ENCODE measurements at places on chromosomes 3 and 15.

DNA sequence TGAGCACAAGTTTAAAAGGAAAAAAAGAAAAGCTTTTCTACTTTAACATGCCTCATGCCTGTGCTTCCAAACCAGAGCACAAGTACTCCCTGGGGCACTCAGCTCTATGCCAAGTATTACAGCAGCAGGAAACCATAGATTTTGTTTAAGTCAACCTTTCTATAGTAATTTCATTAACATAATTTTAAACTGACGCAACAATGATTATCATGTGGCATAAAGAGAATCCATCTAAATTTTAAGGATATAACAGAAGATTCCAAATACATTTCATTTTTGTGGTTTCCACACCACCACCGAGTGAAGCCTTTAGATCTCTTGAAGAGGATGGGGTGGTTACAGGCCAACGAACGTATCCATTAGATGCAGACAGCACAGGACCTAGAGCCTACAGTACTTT is 112.1 kb downstream of the TNIK start:
- DNase-seq: no peak

DNA sequence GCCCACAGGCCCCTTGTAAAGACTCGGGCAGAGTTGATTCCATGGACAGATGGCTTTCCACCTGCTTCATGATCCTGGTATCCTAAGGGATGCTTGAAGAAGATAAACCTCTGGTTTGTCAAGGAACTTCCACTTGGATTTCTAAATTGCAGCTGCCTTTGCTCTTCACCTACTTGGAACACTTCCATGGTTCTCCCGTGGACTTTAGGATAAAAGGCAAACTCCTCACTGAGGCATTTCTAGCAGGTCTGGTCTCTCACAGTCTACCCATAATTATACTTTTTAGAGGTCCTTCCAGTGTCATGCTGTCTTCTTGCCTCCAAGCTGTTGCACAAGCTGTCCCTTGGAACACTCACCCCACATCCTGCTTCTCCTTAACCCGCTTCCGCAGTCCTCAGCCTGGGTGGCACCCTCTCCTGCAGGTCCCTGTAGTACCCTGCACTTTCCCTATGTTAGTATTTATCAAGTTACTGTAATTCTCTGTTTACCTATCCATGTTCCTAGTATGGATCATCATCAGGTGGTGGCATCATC is 12.7 kb downstream of the TLNRD1 start:
- no peak for DNase-seq

GRCh38 chr15:50790778-50791453 is 25.4 kb upstream of the SPPL2A start:
- DNase-seq: no peak

DNA sequence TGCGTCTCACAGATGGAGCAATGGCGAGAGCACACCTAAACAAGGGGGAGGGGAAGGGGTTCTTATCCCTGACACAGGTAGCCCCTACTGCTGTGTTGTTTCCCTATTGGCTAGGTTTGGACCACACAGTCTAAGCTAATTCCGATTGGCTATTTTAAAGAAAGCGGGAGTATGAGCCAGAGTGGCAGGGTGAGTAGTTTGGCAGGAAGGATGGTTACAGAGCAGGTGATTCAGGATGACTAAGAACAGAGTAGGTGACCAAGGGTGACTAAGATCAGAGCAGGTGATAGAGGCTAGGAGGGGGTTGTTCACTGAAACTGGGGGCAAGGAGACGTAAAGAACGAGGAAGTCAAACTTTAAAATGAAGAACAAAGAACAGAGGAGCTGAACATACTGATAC is 511.8 kb downstream of the EDEM1 start:
- DNase-seq: no peak

DNA sequence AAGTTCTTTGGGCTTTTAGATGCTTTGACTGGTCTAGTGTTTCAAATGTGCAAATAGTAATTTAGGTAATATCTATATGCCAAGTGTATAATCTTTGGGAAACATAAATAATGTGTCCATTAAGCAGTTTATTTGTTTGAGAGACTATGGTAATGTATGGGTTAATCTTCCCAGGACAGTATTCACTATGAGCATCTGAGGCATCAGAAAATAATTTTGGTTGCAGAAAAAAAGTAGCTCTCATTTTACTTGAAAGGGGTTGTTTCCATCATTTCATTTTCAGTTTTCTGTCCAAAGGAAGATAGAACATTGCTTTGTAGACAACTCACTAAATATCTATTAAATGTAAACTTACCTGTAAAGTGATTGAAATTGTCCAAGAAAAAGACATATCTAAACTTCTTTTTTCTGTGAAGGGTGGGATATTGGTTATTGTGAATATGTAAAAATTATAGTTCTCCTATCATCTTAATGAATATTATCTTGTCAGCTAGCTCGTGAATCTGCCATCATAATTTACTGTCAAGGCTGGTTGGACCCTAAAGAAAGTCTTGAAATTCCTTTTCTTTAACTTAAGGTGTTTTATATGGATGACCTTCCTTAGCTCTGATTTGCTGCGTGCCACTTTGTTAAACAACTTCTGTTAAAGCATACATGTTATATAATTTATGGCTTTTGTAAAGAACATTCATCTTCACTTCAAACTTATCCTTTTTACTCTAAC is 108.8 kb downstream of the EPHA3 start:
- no peak for DNase-seq

- no peak for DNase-seq
These were observed 209.8 kb downstream of the GAP43 start for GRCh38 chr3:115833074-115833473.

DNA sequence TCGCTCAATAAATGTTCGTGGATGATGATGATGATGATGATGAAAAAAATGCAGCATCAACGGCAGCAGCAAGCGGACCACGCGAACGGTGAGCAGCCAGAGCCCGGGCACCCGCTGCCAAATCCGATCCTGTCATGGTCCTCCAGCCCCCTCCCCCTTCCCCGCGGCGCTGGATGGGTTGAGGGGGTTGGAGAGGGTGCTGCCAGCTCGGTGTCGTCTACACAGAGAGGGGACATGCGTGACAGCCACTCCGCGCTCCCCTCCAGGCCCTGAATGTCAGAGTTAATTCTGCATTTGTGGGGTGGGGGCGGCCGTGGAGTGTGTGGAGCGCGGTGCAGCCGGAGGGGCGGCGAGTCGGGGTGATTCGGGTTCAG is 722 bp downstream of the CACNA1D start:
- DNase-seq: no peak

- no peak for DNase-seq
These were observed 1.8 kb upstream of the CSPG5 start for GRCh38 chr3:47580481-47580880.

DNA sequence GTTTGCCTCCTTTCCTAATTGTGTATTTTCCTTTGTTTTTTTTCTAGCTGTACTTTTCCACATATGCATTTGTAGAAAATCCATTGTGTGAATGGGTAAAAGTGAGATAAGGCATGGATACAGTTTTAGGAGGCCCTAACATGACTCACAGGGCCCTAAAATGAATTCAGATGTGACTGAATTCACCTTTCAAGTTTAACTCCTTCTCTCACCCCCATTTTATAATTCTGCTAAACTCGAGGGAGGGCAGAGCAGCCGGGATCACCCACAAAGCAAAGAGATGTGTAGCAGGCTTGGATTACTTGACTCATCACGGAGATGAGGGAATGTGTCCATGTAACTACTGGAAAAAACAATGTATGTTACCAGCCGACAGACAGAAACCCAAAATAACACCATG is 59.9 kb downstream of the FOXP1 start:
- no peak for DNase-seq

GRCh38 chr3:43688245-43688650 is 2.5 kb upstream of the ABHD5 start:
- DNase-seq: no peak

- no peak for DNase-seq
These were observed 1.3 kb downstream of the SLC27A2 start for GRCh38 chr15:50183112-50183794.

- no peak for DNase-seq
These were observed 304.4 kb downstream of the FGF12 start for GRCh38 chr3:192422997-192423342.

GRCh38 chr3:154795582-154795981 is 284.5 kb upstream of the MME start:
- no peak for DNase-seq

DNA sequence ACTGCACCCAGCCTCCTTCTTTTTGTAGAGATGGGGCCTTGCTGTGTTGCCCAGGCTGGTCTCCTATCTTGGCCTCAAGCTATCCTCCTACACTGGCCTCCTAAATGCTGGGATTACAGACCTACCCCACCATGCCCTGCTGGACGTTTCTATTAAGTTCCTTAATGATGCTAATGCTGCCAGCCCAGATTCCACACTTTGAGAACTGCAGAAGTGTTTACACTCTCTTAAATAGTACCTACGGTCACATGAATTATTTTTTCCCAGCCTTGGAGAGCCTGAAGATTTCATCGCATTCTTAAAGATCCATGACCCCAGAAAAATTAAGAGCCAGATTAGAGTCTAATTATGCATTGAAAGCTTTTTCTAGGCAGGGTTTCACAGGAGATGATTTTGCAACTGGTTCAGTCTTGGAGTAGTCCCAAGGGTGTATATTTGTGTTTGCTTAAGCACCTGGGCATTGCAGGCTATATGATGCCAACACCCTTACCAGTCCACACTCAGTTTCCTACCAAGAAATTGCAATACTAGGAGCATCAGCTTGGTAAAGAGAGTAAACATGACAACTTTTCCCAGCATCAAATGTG is 36.6 kb downstream of the TM4SF4 start:
- DNase-seq: no peak

- DNase-seq: no peak
These were observed 17.6 kb downstream of the SLC6A20 start for GRCh38 chr3:45778761-45779201.

- DNase-seq: no peak
These were observed 104.2 kb upstream of the PRR23E start for GRCh38 chr3:127088511-127089351.

DNA sequence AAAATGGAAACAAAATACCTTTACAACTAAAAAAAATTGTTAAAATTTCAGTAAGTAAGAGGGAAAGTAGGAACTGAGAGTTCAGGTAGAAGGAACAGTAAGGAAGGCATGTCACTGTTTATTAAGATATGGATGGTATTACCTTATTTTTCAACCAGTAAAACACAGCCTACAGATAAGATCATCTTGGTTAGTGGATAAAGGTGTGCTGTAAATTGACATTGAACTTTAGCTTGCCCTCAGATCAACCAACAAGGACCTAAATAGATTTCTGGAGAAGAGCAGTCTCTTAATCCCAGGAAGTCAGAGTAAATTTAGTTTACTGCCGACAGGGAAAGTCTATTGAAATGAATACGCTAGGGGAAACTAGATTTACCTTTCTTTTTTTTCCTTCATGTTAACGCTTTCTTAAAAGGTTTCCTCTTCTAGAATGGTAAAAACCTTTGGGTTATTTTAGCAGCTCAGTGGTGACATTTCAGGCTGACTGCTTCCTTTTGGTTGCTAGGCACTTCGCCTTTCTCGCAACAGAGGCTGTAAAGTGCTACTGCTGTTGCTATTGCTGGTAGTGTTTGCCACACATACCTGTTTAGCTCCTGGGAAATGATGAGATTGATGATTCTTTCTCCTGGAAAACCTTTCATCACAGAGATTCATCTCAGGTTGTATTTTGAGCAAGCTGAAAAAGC is 12.9 kb downstream of the DZIP3 start:
- no peak for DNase-seq

DNA sequence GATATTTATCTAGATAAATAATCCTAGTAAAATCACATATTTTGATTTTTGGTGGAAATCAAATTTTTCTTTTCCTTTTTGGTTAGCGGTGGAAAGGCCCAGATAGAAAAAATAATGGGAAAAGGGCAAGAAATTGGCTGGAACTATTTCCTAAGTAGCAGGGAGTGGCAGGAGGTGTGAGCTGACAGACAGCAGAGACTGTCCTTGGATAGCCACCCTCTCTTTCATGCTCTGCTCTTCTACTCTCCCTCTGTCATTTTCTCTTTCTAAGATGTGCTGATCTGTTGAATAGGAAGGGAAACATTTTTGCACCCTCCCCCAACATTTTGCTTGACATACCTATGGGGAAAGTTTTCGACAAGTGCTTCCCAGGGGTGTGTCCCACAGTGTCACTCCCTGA is 18.9 kb upstream of the ONECUT1 start:
- no peak for DNase-seq

DNA sequence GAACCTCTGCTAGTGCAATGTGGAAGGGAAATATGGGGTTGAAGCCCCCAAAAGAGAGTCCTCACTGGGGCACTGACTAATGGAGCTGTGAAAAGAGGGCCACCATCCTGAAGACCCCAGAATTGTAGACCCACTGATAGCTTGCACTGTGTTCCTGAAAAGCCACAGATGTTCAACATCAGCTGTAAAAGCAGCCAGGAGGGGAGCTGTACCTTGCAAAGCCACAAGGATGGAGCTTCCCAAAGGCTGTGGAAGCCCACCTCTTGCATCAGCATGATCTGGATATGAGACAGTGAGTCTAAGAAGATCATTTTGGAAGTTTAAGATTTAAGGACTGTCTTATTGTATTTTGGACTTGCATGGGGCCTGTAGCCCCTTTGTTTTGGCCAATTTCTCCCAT is 125.8 kb upstream of the TGFBR2 start:
- no peak for DNase-seq

DNA sequence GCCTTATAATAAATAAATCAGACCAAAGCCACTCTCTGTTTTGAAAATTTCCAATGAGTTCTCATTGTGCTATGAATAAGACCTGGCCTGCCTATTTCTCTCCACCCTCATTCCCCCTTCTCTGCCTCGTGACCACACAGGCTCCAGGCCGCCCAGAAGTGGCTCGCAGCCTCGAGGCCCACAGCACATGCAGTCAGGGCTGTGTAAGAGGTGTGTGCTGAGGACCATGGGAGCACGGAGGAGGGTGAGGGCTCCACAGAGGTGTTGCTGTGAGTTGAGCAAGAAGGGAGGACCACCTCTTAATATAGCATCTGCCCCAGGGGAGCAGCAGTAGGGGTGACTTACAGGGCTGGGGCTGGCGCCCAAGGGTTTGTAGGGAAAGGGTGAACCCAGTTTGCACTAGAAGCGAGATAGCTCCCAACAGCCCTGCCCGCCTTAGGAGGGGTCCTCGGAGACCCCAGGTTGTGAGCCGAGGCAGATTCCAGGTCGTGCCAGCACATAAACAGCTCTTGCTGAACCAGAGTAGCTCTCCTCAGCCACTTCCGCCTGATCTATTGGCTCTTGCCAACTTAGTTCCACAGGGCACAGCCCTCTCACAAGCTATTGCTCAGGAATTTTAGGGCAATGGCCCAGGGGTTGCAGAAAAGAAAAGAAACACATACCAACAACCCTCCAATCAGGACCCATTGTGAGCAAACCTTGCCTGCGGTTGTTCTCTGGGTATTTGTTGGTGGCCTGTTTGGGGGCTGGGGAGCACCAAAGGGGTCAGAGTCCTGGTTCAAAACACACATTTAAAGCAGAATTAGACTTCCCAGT is 117.7 kb downstream of the MYLK start:
- DNase-seq: no peak

GRCh38 chr3:124814620-124815421 is 72.3 kb downstream of the ITGB5 start:
- no peak for DNase-seq

GRCh38 chr3:52498137-52499054 is 3.3 kb downstream of the STAB1 start:
- DNase-seq: no peak

All from activated CD8-positive, alpha-beta memory T cell treated with anti-CD3 and anti-CD28 coated beads for 48 hours (primary cell).